NCI-H82 (cell line): ENCODE measurements at places on chromosomes 6 and 20.

DNA sequence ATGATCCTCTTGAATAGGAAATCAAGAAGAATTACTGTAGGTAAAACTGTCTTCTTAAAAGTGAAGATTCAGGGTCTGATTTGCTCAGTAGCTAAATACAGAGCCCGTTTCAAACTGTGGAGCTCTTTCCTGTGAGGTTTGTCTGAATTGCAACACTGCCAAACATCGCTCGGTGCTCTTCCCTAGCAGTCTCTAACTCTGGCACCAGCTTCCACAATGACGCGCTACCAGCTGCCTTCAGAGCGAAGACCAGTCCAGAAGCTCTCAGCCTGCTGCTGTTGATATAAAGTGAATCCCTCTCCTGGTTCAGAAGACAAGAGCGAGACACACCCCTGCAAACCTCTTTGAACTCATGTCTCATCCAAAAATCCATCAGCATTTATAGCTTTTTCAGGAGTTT, 447.0 kb downstream of the LMBRD1 start:
- no peak for DNase-seq

- no peak for DNase-seq
These were observed 34.9 kb downstream of the C20orf203 start for GRCh38 chr20:32638848-32639247.

- peak; percentile 70 for DNase-seq
These were observed 646 bp upstream of the CPNE5 start for GRCh38 chr6:36839749-36840431.

DNA sequence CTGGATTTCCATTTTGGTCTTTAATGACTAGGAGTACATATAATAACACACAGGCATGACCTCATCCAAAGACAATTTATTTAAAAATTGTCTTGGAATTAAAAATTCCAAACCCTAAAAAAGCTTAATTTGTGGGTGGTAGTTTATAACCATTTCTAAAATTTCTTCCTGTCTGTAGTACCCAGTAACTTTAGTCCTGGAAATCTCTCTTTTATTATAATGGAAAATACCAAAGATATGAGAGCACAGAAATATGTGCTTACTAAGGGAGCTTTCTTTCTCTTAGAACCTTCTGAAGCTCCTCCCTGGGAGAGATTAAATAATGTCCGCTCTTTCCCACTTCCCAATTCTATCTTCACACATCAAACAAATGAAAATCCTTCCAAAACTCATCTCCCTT, 70.5 kb upstream of the PRL start:
- DNase-seq, result no peak

DNA sequence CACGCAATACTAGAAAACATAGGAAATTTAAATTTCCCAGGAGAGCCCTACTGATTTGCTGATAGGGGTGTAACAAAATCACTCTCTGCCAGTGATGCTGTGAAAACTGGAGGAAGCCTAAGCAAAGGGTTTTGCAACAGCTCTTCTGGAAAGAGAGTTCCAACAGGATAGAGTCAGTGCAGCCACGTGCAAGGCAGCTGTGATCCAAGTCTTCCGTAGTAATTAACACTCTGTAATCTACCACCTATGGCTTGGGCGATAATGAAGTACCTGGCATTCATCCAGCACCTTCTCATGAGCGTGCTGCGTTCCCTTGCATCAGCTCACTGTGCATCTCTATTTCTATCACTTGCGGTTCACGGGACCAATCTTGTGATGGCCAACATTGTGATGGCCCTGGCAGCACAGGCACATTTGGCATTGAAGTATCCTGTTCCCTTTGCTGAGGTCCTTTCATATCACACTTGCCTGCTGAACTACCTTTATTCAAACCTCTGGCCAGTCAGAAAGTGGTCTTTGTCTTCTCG, 48.2 kb downstream of the IRF4 start:
- peak; percentile 42 for DNase-seq

GRCh38 chr6:16918586-16918985, 157.3 kb upstream of the ATXN1 start:
- peak; percentile 28 for DNase-seq

GRCh38 chr6:150119173-150119572, 23.7 kb upstream of the PPP1R14C start:
- DNase-seq, result no peak

DNA sequence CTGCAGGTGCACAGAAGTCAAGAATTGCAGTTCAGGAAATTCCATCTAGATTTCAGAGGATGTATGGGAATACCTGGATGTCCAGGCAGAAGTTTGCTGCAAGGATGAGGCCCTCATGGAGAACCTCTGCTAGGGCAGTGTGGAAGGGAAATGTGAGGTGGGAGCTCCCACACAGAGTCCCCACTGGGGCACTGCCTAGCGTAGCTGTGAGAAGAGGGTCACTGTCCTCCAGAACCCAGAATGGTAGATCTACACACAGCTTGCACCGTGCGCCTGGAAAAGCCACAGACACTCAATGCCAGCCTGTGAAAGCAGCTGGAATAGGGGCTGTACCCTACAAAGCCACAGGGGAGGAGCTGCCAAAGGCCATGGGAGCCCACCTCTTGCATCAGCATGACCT, 681.4 kb downstream of the EPHA7 start:
- DNase-seq, result no peak

DNA sequence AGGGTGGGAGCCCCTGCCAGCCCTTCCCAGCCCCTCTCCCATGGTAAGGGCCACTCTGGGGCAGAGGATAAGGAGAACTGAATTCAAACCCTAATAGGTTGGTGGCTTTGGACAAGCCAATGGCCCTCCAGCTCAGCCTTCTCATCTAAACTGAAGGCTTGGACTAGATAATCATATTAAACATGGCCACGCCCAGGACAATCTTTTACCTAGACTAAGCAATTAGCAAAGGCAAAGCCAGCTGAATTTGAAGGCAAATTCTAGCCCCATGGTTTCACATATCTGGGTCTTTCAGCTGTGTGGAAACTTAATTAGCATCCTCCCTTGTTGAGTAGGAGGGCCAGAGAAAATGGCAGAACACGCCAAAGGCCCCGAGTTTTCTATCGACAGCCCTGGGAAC, 10.7 kb downstream of the SLC22A23 start:
- DNase-seq, result peak; percentile 82

DNA sequence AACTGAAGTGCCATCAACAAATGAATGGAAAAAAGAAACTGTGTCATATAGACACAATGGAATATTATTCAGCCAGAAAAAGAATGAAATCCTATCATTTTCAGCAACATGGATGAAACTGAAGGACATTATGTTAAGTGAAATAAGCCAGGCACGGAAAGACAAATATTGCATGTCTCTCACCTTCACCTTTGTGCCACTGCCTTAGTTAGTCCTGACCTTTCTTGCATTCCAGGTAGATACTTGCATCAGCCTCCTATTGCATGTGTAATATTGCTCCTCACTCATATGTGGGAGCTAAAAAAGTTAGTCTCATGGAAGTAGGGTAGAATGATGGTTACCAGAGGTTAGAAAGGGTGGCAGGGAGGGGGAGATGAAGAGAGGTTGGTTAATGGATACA, 14.9 kb downstream of the NOTCH4 start:
- DNase-seq, result no peak

- no peak for DNase-seq
These were observed 28.5 kb upstream of the BMP6 start for GRCh38 chr6:7697432-7697819.

DNA sequence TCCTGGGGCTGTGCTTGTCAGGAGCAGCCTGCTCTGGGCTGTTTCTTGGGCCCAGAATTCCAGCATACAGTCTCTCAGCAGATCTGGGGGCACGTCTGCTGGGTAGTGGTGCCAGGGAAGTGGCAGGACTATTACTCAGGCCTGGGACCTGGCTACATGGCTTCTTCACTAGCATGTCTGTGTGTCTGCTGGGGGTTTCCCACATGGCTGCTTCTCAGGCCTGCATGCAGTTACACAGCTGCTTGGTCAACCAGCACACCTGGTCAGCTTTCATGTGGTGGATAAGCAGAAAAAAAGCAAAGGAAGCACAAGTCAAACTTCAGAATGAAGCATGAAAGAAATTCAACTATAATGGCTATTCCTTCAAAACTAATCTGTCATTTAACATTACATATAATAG, 316.2 kb upstream of the NOX3 start:
- DNase-seq, result no peak

GRCh38 chr6:8325743-8326142, 109.6 kb downstream of the SLC35B3 start:
- DNase-seq, result no peak

GRCh38 chr6:36506611-36507010, 40.7 kb downstream of the STK38 start:
- no peak for DNase-seq

GRCh38 chr6:69796073-69796641, 653 bp downstream of the LMBRD1 start:
- DNase-seq, result peak; percentile 59

- DNase-seq, result no peak
These were observed 10.5 kb upstream of the APMAP start for GRCh38 chr20:25003002-25003401.

DNA sequence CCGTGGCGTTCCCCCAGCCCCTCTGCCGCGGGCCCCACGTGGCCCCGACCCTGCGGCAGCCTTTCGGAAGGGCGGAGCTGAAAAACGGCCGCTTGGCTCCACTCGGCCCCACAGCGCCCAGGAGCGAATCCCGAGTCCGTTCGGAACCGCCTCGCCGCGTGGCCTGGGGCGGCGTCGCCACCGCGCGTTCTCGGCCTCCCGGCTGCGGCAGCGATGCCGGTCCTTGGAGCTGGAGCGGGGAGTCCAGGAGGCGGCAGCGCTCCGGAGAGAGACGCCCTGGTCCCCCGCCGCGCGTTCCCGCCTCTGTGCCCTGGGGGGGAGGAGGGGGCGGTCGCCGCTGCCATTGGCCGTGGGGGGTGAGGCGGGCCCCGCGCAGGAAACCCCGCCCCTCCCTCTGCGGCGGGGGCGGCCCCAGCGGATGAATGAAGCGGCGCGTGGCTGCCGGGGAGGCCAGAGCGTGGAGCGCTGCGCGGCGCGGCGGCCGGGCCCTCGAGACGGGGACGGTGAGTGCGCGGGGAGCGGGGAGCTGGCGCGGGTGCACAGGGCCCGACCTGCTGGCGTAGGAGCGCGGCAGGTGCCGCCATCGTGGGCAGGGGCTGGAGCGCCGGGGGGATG, at the start of gene SLCO4A1:
SLCO4A1 (plus strand) TSS at position 453 of the 615 bp plus-strand sequence. CDS start 13,952 bp downstream, outside the sequence.
- DNase-seq, result peak; percentile 87

- no peak for DNase-seq
These were observed 85.3 kb downstream of the GJA10 start for GRCh38 chr6:89979481-89980119.

DNA sequence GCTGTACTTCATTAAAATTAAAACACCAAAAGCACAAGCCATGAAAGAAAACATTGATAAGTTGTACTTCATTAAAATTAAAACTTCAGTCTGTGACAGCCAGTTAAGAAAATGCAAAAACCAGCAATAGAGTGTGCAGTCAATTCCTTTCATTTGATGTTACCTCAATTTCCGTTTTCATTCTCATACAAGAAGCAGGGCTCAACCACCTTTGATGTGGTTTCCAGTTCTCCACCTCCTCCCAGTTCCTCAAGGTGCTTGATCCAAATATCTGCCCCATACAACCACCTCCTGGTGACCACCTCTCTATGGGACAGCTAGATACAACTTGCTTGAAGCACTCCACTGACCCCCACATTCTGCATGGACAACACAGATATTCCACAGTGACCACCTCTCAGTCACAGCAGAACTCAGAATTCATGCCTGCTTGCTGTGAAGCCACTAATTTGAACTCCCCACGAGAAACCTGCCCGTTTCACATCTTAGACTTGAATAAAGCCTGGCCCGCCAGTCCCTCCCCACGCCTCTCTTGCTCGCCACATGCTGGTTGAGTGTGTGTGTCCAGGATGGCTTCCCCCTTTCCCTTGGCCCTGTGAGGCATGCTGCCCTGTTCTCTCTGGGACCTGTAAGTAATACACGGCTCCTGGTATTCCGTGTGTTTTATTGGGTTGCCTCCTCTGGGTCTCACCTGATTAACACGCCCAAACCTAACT, 66.1 kb downstream of the FAM50B start:
- no peak for DNase-seq

- no peak for DNase-seq
These were observed 403.4 kb downstream of the SYNE1 start for GRCh38 chr6:152233547-152234320.

DNA sequence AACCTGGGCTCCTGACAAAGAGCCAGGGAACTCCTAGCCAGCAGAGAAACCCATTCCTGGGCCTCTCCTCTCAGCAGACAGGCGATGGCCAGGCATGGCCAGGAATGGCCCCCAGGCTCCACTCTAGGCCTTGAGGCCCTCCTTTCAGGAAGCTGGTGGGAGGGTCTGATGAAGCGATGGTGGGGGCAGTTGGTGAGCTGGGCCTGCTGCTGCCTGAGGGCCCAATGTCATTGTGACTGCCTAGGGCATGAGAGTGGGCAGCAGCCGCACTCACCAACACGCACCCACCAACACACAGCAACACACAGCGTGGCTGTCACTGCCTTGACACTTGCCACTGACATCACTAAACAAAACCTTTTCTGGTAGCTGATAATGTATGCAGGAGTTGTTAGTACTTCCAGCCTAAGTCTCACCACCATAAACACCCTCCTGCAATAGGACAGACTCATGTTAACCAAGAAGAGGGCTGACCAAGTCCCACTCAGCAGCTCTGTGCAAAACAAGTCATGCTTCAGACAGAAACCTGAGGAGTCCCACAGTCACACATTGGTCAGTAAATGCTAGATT, 69.3 kb downstream of the ABHD12 start:
- no peak for DNase-seq

- no peak for DNase-seq
These were observed 62.0 kb upstream of the CD93 start for GRCh38 chr20:23147964-23148730.

- DNase-seq, result no peak
These were observed 12.3 kb downstream of the CST5 start for GRCh38 chr20:23867152-23867776.

GRCh38 chr6:24207413-24207812, 81.4 kb downstream of the NRSN1 start:
- no peak for DNase-seq

DNA sequence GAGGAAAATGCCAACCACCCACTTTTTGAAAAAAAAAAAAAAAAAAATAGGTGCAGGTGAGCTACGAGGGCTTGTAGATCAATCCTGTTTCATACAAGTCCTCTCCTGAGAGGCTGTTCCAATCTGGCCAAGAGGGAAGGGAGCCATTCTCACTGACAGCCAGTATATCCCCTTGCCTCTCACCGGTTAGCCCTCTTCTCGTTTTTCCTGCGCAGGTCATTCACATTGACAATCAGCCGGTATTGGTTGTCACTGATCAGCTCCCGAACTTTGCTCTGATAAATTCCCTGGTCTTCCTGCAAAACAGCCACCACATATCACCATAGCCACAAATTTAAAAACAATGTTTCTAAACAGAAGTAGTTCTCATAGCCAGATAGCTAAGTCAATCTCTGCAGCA, 1.4 kb downstream of the MCM3 start:
- DNase-seq, result peak; percentile 14

GRCh38 chr6:92184933-92185332, 1234.4 kb downstream of the EPHA7 start:
- DNase-seq, result no peak

DNA sequence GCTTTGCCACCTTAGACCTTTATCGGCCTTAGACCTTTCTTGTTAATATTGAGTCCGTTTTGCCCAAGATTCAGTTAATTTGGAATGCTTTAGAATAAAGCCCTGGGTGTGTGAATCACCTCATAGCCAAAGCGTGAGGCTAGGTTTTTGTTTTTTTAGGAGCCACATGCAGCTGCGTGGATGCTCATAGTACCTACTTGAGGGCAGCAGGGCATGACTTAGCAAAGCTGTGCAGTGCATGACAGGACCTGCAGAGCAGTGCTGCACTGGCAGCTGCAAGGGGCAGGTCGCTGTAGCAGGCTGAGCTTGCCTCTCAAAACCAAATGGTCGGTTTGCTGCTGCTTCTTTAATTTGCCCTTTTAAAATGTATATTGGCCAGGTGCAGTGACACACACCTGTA, 116.1 kb downstream of the JAG1 start:
- no peak for DNase-seq
